ENCODE measurements at places on chromosomes 5 and 9. TPM values are rescaled to one million over a fixed set of nuclear protein-coding genes. Genes with fewer than 3 reads are reported as not detected.

CCDC127 gene
- 4.2 TPM for total RNA-seq

FGFR4 gene
- total RNA-seq, result 0.64 TPM

DNA sequence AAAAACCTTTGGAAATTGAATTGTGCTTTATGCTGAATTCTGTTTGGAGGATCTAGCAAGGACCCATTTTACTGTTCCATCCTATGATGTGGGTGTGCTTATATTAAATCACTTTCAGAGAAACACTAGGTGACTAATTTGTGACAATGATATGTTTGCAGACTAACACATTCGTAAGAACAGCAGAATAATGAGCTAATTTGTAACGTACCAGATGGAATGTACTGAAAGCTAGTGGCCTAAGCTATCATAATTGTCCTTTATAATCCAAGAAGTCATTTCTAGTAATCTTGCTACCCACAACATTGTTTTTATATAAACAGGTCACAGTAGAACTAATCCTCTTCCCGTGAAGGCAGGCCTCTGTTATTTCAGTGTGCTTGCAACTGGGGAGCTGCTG is 292.5 kb downstream of the PDE4D start:
- no peak for DNase-seq

GRCh38 chr5:158529454-158529853 is 570.3 kb downstream of the EBF1 start:
- DNase-seq, result no peak

DNA sequence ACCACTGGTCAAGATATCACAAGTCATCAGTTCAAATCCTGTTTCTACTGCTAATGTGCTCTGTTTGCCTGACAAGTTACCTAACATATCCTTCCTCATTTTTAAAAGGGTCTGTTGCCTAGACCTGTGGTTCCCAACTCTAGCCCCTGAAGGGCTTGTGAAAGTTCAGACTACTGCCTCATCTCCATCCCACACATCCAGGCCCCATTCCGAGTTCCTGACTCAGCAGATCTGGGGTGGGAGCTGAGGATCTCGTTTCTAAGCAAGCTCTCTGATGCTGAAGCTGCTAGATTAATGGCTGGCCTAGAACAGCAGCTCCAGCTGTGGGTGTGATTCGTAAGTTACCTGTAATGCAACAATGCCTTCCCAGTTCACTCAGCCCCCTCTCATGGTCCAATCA is 32.5 kb downstream of the S1PR3 start:
- DNase-seq, result peak; percentile 35

GRCh38 chr5:172428224-172429166 is 25.8 kb downstream of the SH3PXD2B start:
- peak; percentile 52 for DNase-seq
